Urinary bladder (tissue), 4 donors: ENCODE measurements at places on chromosomes 6 and 20. TPM values are rescaled to one million over a fixed set of nuclear protein-coding genes. Genes with fewer than 3 reads are reported as not detected.

Gene TCP11
- 0.15 TPM for polyA plus RNA-seq

- no peak for DNase-seq
Measured at GRCh38 chr6:14008809-14009208, 84.1 kb downstream of the RNF182 start.

DNA sequence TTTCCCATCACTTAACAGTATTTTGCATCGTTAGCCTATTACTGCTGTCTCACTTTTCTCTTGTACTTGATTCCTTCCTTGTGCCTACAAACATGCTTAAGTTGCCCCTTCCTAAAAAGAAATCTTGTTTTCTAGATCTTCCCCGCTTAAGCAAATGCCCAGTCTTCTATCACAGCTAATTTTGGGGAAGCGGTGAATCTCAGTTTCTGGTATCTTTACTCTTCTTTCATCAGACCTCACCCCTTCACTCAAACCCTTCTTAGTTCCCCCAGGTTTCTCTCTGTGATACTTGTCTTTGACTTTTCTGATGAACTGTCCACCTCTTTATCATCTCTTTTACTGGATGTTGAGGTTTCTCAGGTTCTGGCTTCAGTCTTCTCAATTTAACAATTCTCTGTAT, 14.2 kb downstream of the VAPB start:
- DNase-seq = no peak

DNA sequence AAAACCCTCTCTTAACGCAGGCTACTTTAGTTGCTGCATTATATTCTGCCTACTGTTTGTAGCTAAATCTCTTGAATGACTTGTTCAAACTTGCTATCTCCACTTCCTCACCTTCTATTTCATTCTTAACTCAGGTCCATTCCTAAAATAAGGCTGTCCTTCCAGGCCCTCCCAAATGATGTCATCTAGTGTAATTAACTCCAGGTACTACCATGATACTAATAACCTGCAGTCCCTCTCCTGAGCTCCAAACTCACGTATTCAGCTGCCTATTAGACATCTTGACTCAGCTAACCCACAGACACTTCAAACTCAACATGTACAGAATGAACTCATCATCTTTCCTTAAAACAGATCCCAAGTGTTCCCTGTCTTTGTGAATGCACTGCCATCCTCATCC, 10.5 kb upstream of the TOP1 start:
- no peak for DNase-seq

Gene SAPCD1
- polyA plus RNA-seq = 1.3 TPM

DNA sequence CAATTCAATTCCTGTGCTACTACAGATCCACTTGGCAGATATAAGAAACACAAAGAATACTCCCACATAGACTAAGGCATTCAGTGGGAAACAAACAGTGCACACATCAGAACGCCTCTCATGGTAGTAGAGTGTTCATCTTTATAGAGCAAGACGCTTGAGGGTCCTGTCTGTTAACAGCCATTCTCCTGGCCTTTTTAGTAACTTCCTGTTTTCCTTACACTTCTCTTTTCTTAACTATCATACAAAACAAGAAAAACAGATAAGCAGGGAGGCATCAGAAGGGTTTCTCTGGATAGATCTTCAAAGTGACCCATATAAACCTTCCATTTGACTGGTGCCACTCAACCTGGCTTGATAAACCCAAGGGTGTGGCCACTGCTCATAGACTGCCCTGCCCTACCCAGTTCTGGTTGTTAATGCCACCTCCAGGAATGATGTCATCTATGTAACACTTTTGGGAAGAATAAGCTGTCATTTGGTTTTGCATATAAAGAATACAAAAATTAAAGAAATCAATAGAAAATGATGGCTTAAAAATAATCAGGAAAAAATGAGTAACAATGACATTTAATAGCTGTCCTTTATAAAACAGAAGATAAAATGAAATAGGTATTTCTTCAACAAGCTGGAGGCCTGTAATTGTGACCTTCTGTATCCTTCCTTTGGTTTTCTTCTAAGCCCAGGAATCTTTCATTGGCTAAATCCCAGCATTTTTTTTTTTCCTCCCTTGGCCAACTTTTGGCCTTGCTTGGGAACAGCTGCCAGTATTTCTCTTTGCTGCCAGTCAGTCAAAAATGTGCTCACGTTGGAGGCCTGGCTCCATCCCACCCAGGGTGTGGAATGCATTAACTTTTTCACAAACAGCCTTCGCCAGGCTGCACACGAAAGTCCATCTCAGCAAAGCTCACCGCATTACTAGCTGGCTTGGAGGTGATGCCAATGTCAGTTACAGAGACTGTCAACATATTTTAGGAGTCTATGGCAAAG, 103.5 kb downstream of the GJA10 start:
- no peak for DNase-seq

Gene HSPA12B
- 11.8 TPM for polyA plus RNA-seq

DNA sequence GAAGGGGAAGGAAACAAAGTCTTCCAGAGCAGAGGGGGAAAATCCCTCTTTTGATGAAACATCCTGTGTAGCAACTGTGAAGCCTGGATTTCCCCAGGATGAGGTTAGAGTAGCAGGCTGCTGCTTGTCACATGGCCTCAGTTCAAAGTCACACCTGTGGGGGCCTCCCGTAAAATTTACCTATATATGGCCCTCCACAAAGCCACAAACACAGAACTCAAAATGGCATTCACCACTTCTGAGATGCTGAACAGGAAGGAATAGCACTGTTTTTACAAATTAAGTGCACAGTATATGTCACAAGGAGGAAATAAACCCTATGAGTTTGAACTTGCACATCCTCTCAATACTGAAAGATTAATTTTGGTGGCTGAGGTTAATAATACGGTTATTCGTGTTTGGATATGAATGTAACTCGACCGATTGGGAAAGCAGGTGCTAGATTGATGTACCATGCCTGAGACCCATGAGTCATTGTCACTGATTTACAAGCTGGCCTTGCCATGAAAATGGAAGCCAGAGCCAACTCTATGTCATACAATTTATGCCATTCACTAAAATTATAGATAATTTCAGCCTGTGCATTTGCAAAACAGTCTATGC, 70.6 kb downstream of the SGK1 start:
- DNase-seq = no peak

Gene PRRT1
- 10.8 TPM for polyA plus RNA-seq
